ENCODE measurements at places on chromosomes 3 and 15.

GRCh38 chr3:115715241-115715745 lies 92.0 kb downstream of the GAP43 start:
- DNase-seq, result no peak

GRCh38 chr15:61639491-61639890 lies 410.4 kb upstream of the RORA start:
- DNase-seq, result no peak

DNA sequence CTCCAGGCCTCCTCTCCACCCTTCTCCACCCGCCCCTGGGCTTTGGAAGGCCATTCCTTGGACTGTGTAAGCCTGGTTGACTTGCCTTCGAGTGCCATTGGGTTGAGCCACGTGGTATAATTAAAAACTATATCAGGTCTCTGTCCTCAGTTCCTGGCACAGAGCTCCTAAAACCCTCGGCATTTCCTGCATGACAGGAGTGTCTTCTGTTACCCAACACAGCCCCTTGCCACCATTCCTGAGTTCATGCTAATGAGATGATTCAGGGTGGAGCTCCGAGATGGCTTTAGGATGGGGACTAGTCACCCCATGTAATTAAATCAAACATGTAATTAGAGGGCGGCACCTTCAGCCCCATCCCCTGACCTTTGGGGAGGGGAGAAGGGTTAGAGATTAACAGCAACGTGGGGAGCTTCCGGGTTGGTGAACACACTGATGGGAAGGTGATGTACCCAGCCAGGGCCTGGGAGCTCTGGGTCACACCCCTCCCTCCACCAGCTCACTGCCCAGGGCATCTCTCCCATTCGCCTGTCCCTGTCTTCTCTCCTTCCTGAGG lies 256.4 kb downstream of the FAM43A start:
- DNase-seq, result no peak

DNA sequence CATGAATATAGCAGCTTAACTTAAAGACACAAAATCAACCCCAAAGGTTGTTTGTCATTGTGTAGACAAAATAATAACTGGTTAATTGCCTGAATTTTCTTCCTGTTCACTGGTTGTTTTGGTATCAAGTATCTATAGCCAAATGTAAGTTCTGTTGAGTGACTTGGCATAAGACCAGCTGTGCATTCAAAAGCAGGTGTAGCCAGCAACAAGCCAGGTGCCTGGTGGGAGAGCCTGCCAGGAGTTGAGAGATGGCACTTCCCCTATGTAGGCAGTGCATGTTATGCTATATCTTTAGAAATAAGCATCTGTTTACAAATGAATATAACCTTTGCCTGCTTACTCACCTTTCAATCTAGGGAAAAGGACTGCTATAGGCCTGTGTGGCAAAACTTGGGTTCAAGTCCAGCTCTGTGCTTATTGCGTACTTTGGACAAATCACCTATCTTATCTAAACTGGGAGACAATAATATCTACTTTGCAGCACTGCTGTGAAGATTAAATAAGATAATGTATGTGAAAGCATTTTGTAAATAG lies 84.9 kb upstream of the TBL1XR1 start:
- DNase-seq, result no peak

- no peak for DNase-seq
These were observed 17.3 kb downstream of the HDAC11 start for GRCh38 chr3:13497386-13497785.

DNA sequence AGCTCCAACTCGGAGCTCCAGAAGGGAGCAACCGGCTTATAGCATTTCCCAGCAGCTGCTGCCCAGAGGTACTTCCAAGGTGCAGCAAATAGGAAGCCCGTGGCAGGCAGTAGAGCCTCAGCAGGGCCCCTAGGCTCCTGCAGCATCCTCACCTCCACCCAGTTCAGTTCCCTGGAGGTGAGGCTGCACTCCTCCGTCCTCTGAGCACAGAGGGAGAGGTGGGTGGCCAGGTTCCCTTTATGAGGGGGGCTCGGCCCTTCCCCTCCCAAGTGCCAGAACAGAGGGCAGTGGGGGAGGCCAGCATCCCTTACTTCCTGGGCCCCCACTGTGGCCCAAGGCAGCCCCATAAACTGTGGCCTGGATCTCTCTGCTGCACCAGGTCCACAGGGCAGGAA lies 150.2 kb downstream of the ATP10A start:
- no peak for DNase-seq

- no peak for DNase-seq
These were observed 54.2 kb upstream of the TMCO5A start for GRCh38 chr15:37880009-37880834.

DNA sequence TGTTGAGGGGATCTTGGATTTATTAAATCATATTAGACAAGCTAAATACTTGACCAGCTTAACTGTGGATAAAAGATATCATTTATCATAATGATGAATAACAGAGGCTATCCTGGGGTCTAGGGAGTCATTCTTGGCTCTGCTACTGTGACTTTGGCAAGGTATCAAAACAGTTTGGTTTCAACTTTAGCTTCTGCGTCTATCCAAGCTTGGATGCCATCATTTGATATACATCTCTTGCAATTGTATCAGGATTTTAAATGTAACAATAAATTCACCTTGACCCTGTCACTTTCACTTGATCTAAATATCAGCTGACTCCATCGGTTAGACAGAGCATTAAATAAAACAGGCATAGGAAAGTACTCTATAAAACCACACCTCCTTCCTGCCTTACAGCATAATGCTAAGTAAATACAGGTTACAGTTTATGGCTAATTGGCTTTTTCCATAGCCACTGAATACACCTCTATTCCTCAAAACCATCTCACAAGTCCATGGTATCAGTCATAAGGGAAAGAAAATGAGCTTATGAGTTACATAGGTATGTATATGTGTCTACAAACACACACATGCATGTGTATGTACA lies 262.9 kb downstream of the CTNNB1 start:
- DNase-seq, result no peak

DNA sequence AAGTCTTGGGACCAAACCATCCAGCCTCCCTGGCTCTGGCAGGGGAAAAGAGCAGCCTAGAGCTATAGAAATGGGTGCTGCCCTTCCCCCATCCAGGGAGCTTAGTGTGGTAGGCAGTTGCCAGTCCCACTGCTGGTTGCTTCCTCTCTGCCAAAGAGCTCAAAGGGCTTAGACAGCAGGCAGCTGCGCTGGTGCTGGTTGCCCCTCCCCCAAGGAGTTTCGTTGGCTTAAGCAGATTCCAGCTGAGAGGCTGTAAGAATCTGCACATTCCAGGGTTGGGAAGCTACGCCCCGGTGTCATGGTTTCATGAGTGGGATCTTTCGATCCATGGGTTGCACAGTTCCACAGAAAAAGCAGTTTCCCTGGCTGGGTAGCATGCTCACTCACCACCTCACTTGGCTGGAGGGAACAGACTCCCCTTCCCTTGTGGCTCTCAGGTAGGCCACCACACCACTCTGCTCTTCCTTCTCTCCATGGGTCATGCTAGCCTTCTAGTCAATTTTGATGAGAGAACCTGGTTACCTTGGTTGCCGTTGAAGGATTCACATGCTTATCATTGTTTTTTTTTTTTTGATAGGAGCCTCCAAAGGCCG lies 195.1 kb downstream of the EPHA6 start:
- no peak for DNase-seq

- DNase-seq, result no peak
These were observed 10.5 kb downstream of the IL17RD start for GRCh38 chr3:57154470-57155309.

DNA sequence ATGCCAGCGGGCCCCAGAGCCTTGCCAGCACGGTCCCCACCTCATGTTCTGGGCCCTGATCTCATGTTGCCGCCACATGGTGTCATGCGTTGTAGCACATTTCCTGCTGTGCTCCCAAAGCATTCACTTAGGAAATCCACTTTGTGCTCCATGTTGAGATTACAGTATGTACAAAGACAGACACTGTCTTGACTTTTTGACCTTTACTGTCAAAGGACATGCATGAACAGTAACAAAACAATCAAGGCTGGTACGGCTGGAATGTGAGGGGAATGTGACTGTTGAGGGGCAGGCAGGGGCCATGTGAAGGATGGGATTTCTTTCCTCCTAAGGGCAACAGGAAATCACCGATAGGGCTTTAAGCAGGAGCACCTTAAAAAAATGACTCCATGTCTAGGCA lies 53.3 kb upstream of the RPL32 start:
- no peak for DNase-seq

GRCh38 chr15:89333959-89334509 lies 590 bp downstream of the POLG start:
- no peak for DNase-seq

Measured in liver (tissue), 10 donors.